Sigmoid colon (tissue), 7 donors: ENCODE measurements at places on chromosomes 2 and 18.

DNA sequence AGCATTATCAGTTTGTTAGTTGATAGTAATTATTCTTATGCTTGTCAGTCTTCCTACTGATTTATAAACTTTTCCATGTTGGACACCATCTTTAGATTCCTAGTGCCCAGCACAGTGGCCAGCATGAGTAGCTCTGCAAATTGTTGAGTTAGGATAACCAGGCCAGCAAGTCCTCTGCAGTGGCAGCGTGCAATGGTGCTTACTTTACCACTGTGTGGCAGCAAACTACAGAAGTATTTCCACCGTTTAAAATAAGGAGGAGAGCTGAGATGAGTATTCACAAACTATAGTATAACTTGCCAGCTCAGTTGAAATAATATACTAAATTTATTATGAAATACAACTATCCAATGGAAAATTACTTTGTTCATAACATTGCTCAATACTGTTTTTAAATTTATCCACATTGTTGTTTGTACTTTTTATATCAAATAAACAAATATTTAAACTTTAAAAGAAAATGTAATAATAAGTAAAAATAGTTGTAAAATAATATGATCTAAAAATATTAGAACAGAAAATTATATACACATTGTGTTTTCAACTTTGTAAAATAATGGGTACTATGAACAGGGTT lies 9.3 kb upstream of the THADA start:
- H3K36me3 ChIP-seq, result no peaks in the 10 kb centered on the region
- no peak overlapping the region for H3K27ac ChIP-seq
- H3K4me1 ChIP-seq, result no peaks in the 10 kb centered on the region
- H3K27me3 ChIP-seq, result no peaks in the 10 kb centered on the region
- DNase-seq, result no peak

- no peak for DNase-seq
- no peaks in the 10 kb centered on the region for H3K4me1 ChIP-seq
- H3K36me3 ChIP-seq, result no peaks in the 10 kb centered on the region
- H3K27ac ChIP-seq, result no peak overlapping the region
These were observed 22.2 kb upstream of the ASNSD1 start for GRCh38 chr2:189639007-189639609.

- H3K27me3 ChIP-seq, result no peaks in the 10 kb centered on the region
- H3K4me1 ChIP-seq, result no peaks in the 10 kb centered on the region
- no peaks in the 10 kb centered on the region for H3K36me3 ChIP-seq
- H3K4me3 ChIP-seq, result no peak overlapping the region
These were observed 276.8 kb downstream of the PIK3C3 start for GRCh38 chr18:42231796-42232195.

DNA sequence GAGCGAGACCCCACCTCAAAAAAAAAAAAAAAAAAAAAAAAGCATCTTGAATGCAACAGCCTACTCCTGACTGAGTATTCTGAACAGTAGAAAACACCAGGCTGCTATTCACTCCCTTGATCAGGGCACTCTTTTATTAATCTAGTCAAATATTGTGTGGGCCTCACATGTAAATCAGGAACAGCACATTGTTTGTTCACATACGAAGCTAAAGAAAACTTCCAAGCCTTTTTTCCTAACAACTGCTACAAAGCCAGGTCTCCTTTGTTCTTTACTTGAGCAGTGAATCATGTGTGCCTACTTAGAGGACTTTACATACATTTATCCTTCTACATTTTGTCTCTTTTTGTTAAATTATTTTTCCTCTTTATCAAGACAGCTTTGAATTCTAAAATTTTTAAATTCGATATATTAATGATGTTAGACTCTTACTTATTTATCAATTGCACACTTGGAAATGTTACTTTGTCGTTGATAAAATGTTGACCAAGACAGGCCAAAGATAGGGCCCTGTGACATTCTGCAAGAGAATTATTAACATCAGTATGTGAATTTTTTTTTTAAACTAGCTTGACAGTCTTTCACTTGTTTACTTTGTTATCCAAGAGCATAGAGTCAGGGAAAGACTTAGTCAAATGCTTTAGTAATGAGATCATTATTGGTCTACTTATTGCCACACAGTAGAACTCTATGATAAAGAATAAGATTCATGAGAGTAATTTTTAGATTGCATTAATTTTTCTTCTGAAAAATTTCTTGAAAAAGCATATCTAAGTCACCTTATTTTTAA lies 13.2 kb downstream of the SPATS2L start:
- H3K4me3 ChIP-seq, result no peak overlapping the region
- peaks cover 13% of the 10 kb centered on the region for H3K4me1 ChIP-seq
- no peaks in the 10 kb centered on the region for H3K27me3 ChIP-seq
- no peaks in the 10 kb centered on the region for H3K36me3 ChIP-seq
- DNase-seq, result no peak

- DNase-seq, result no peak
- no peaks in the 10 kb centered on the region for H3K27me3 ChIP-seq
- no peaks in the 10 kb centered on the region for H3K36me3 ChIP-seq
- no peaks in the 10 kb centered on the region for H3K4me1 ChIP-seq
- H3K4me3 ChIP-seq, result no peak overlapping the region
These were observed 5.4 kb downstream of the NEB start for GRCh38 chr2:151728804-151729414.

GRCh38 chr2:2422621-2423020 lies 91.5 kb upstream of the MYT1L start:
- no peak for DNase-seq
- no peaks in the 10 kb centered on the region for H3K36me3 ChIP-seq
- H3K27ac ChIP-seq, result no peak overlapping the region
- no peaks in the 10 kb centered on the region for H3K4me1 ChIP-seq
- H3K4me3 ChIP-seq, result no peak overlapping the region
- H3K27me3 ChIP-seq, result no peaks in the 10 kb centered on the region
